Fibroblast of skin of abdomen (primary cell): ENCODE measurements at places on chromosomes 5 and 9.

DNA sequence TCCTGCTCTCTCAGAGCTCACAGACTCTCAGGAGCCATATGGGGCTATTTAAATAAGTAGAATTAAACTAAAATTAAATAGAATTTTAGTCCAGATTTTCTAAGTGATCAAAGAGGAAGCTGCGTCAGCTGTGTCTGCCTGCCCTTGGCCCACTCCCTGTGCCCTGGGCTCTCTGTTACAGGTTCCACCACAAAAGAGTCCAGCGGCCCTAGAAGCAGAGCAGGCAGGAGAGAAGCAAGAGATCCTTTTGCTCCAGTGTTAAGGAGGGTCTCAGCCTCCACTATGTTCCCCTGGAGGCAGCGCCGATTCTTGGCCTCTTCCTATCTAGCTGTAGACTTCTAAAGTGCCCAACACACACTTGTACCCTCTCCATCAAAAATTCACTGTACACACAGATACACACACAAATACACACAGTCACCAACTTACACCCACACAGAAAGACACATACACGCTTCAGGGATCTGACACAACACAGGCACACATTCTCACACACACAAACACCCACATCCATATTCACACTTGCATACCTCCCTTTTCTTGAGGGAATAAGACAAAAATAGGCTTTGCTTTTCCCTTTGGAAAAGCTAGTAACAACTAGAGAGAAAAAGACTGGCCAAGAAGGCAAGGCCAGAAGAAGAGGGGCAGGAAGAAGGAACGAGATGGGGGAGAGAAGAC lies 5.5 kb upstream of the TNIP1 start:
- DNase-seq = no peak

- DNase-seq = no peak
These were observed 18.6 kb upstream of the OLFM1 start for GRCh38 chr9:135068776-135069415.

DNA sequence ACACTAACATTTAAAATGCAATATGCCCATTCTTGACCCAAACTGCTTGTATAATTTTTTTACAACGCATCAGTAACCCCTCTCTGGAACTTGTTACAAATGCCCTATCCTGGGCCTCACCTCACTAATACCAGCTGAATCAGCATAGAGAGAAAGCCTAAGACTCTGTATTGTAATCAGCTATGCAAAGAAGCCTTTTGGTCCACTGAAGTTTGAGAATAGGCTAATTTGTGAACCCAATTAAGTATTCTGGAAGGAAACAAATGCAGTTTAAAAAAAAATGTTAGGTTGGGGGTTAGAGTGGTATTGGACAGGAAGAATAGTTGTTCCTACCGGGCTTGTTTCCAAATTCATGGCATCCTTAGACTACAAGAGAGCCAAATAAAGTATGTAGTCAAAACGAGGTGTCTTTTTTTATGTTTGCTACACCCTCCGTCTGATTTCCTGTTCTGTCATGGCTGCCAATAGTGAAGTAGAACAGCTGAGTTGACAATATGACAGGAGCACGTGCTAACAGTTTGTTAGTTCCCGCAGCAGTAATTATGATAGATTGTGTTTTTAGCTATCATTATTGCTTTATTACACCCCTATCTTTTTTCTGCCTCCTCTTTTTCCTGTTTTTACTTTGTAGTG lies 1048.7 kb upstream of the NUDT12 start:
- DNase-seq = no peak

GRCh38 chr5:142568283-142568995 lies 117.5 kb downstream of the FGF1 start:
- peak; percentile 40 for DNase-seq

- DNase-seq = peak; percentile 83
These were observed 60.2 kb downstream of the OSTF1 start for GRCh38 chr9:75148561-75148960.

GRCh38 chr9:92986176-92987119 lies 39.1 kb downstream of the FGD3 start:
- DNase-seq = no peak

DNA sequence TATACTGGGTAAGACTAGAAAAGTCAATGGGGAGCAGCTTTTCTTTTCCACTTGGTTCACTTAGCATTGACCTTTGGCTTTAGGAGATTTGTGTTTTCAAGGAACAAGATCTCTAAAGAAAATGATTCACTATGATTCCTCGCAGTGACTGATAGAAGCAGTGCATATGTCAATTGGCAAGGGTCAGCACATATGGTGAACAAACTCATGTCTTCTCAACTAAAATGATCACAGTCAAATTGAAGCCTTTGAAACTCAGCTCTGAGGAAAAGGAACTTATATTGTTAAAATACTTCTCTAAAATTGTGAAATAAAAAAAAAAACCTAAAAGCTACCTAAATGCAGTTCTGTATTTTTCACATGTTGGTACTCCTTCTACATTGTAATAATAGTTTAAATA lies 43.2 kb upstream of the IL7R start:
- no peak for DNase-seq

DNA sequence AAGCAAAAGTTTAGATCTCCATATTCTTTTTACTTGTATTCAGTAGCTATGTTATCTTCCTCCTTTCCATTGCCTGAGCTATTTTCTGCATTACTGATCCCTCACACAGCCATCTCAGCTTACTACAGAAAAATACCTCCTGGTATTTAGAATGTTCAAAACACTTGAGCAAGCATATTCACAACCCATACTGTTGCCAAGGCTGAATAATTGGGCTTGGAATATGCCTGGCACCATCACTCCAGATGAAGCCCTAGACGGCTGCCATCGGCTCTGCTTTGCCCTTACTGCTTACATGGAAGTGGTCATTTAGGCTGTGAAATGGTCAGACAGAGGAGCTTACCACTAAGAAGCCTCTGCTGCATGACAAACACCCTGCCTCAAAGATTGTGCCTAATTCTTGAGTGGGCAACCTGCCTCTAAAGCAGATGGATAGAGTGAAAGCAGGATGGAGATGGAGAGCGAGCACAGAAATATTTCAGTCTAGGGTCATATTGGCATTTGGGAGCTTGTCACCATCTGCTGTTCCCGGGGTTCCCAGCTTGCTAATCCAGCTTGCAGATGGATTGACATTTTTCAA lies 92.5 kb upstream of the TAS2R1 start:
- DNase-seq = no peak

DNA sequence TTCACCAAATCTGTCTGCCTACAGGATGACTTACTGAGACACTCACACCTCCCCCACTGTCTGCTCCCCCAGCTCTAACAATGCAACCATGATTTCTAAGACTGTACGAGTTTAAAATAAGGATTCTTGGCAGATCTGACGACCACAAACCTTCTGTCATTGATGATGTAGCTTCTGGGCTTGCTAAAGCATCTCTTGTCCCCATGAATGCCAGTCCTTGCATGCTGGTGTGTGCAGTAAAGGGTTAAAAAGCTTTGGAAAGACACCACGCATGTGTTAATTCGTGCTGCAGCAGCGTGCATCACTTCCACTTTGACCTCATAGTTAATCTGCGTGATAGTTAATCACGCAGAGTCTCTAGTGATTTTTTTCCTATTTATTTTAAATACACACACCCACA lies 411 bp upstream of the GABRG2 start:
- DNase-seq = no peak

- DNase-seq = no peak
These were observed 175.4 kb upstream of the ACTBL2 start for GRCh38 chr5:57658018-57658417.

GRCh38 chr5:8993031-8993430 lies 552.8 kb downstream of the SEMA5A start:
- DNase-seq = no peak

- DNase-seq = no peak
These were observed 72.7 kb downstream of the SMIM23 start for GRCh38 chr5:171858303-171858702.

DNA sequence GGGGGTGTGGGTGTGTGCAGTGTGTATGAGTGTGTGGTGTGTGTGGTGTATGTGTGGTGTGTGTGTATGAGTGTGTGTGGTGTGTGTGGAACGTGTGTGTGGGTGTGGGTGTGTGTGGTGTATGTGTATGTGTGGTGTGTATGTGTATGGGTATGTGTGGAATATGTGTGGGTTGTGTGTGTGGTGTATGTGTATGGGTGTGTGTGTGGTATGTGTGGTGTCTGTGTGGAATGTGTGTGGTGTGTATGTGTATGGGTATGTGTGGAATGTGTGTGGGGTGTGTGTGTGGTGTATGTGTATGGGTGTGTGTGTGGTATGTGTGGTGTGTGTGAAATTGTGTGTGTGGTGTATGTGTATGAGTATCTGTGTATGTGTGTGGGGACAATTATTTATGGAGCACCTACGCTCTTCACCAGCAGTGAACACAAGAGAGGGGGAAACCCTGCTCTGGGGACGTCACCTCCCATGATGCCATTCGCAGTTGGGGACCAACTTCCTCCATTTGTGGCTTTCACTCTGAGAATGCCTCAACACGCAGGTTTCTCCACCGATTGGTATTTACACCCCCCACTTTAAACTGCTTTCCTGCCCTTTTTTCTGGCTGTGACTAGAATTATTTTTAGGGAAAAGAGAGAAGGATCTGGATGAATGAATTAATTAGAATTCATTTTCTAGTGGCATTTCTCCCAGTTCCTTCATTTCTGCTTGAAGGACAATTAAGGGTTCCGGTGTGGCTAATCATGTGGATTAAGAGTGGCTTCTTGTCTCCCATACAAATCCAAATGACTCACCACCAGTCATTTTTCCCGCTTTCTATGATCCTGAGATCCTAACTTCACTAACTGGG lies 238.1 kb downstream of the ROR2 start:
- peak; percentile 73 for DNase-seq

GRCh38 chr5:77642738-77643653 lies 4.5 kb upstream of the OTP start:
- DNase-seq = no peak

DNA sequence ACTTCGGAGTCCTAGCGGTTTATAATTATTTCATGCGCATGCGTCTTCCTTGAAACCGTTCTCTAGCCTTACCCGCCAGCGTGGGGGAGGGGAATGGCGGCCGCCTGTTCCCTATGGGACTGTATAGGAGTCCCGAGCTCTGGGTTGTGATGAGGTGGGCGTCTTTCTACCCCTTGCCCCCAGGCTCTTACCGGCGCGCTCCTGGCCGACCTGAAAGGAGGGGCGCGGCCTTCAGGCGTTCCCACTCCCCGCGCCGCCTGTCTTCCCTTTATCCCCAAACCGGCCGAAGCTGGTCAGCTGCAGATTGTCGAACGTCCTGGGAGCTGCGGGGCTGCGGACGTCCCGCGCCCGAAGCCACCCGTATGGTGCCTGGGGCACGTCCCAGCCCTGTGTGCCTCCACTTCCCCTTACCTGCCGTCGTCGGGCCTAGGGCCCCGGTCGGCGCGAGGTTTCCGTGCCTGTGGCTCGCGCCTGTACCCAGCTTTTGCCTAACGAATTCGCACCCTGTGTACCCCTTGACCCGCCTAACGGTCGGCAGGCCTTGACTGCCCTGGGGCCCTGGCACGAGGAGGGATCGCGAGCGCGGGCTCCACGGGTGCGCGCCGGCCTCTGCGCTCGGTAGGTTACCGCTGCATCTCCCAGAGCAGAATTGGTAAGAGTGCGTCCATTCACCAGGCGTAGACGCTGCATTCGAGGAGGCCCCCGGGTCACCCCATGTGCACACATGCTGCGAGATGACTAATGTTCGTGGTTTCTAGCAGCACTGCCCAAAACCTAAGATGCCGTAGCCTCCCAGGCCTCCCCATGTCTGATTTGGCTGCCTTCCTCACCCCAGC lies 653 bp upstream of the HNRNPH1 start:
- DNase-seq = peak; percentile 77

DNA sequence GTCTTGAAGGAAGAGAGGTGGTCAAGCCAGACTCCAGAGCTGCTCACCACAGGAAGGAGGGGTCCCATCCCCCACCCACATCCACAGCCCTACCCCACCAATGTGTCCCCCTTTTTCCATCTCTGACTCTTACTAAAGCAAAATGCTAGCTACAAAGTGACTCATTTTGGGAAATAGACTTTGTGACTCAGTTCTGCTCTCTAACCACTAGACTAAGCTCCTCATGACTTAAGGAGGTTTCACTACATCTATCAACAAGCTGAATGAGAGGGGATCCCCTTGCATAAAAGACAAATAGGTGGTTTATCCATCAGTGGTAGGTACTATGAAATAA lies 35.1 kb upstream of the ADRB2 start:
- DNase-seq = peak; percentile 38

GRCh38 chr5:40775846-40776657 lies 20.3 kb upstream of the TTC33 start:
- DNase-seq = no peak

- no peak for DNase-seq
These were observed 201.3 kb upstream of the CLINT1 start for GRCh38 chr5:158060212-158060611.

GRCh38 chr5:110112348-110112747 lies 422.6 kb downstream of the MAN2A1 start:
- no peak for DNase-seq

DNA sequence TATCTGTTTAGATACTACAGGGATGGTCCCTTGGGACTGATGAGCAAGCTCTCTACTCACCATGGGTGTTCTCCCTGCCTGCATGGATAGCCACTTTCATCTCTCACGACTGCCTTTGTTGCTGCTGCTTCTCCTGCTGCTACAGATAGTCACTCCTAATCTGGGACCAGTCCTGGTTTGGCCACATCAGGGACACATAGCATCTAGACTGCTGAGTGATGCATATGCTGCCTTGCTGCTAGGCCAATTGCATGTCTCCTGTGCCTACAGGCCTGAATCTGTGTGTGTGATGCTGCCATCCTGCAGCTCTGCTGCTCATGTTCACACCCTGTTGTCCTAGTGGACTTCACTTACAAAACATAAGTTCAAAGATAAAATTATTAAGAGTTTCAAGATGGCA lies 297.1 kb downstream of the HCN1 start:
- DNase-seq = no peak

- DNase-seq = no peak
These were observed 53.7 kb upstream of the GDNF start for GRCh38 chr5:37893434-37894134.

- DNase-seq = no peak
These were observed 20.2 kb upstream of the SMIM15 start for GRCh38 chr5:61182449-61182848.

DNA sequence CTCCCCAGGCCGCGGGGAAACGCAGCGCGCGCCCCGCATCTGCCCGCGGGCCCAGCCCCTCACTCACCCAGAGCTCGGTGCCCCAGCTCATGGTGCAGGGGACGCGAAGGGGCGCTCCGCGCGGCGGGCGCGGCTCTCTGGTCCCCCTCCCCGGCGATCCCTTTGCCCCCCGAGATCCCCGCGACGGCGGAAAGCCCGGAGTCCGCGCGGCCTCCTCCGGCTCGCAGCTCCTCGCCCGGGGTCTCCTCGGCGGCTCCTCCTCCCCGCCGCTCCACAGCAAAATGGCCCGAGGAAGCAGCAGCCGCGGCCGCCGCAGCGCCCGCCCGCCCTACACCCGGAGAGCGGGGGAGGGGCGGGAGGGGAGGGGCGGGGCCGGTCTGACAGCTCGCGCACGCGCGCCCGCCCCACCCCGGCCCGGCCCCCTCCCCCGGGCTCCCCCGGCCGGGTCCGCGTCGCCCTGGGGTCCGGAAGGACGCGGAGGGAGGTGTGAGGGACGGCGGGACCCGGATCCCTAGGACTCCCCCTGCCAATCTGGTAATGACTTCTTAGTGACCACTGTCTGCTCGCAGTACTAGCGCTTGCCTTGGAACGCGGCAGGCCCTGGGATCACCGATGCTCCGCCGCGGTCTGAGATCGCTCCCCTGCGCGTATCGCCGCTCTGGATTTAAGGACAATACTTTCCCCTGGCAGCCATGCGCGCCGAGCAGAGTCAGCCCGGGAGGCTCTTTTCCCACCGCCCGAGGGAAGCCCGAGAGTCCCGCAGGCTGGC lies at the start of gene FNBP1:
Gene FNBP1, minus strand, starts transcription at position 305 of the 769 bp plus-strand sequence. Its CDS starts 214 bp downstream, at position 91.
- DNase-seq = peak; percentile 80

GRCh38 chr9:72905514-72906480 lies 47.1 kb downstream of the ALDH1A1 start:
- no peak for DNase-seq
